Thymus (tissue), 14 donors: ENCODE measurements at places on chromosomes 5 and 9.

GRCh38 chr9:126056312-126057021 is 270.2 kb upstream of the MVB12B start:
- DNase-seq: no peak

GRCh38 chr9:16901590-16901989 is 31.1 kb upstream of the BNC2 start:
- DNase-seq: no peak

- no peak for DNase-seq
These were observed 1269.2 kb downstream of the EFNA5 start for GRCh38 chr5:106401561-106401960.

- DNase-seq: no peak
These were observed 563.0 kb upstream of the KLF4 start for GRCh38 chr9:108052431-108053080.

- no peak for DNase-seq
These were observed 371.7 kb upstream of the POU5F2 start for GRCh38 chr5:94113087-94113486.

- no peak for DNase-seq
These were observed 60.8 kb upstream of the RNU6ATAC start for GRCh38 chr9:134225186-134225585.

DNA sequence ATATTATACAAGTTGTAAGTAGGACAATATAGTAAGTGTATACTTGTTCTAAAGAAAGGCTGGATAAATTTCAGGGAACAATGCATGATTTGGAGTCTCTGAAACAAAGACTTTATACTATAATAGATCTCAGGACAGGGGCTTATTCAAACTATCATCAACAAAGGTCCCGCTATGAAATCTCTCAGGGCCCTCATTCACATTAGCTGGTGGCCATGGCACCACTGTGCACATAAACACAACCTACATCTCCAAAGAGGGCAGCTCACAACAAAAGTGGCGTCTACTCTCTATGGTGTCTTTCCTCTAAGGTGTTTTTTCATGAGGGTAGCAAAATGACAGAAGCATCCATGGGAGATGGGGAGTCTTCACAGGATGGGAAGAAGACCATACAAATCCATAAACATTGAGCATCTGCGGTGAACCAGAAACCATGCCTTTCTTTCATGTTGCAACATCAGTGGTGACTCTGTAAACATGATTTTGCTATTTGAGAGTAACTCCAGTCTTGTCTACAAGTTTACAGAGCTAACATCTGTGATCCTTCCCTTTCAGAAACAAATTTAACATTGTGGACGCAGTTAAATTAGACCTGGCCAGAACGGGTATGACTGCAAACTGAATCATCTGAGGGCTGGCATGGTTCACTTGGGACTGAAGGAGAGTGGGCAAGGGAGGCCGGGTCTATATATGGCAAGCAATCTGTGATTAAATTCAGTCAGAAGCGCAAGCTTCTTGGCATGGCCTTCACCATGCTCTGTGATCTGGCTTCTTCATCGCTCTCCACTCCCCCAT is 5.5 kb downstream of the TTLL11 start:
- no peak for DNase-seq

DNA sequence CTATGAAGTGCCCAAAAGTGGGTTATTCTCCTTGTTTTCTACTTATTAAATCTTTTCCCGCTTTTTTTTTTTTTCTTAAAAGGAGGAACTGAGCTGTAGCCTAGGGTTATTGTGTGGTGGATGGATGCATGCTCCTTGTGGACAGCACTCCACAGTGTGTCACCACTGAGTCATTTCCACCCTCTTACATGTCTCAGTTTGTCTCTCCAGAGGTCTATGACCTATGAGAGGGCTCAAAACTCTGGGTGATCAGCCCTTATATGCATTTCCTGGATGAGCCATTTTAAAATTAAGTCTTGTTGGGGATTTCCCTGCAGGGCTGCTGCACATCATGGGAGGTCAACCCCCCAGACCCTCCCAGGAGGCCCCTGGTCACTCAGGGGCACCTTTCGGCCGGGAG is 102.2 kb upstream of the MOCS2 start:
- DNase-seq: no peak

DNA sequence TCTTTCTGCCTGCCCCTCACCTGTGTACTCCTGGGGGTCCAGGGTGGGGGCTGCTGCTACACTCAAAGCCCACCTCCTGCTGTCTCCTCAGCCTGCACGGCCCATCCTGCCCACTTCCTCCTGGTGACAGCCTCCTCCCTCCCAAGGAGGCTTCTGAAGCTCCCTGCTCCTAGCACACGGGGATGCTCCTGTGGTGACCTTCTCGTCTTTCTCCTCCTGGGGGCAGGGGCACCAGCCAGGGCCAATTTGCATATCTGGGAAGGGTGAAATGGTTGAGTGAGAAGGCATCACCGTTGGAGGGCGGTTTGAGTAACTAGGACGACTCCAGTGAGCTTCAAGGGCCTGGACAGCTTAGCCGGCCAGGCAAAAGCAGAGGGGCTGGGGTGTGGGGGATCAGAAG is 51.9 kb upstream of the COL5A1 start:
- DNase-seq: no peak

DNA sequence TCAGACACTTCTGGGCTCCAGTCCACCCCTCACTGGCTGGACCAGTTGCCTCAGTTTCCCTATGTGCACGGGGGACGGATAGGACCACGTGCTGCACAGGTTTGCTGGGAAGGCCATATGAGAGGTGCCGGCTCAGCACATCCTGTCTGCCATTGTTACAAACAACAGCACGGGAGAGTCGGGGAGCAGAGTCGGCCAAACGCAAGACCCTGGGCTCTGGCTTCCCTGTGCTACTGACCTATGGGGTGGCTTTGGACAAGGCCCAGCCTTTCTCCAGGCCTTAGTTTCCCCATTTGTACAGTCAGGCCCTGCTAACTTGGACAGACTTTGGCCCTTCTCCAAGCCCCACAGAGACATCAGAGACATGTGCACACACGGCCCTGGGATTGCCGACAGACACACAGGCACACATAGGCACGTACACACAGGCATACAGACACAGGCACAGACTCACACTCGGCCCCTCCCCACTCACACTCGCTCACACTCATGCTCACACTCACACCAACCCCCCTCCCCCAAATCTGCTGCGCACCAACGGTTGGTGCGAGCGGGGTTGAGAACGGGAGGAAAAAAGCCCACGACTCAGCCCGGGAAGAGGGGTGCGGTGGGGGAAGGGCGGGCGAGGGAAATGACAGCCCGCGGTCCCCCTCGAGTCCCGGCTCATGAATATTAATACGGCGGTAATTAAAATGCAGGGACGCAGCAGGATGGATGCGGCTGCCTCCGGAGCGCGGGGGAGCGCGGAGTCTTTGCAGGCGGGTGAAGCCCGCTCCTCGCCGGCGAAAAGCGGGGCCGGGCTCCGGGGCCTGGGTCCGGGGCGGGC is 133.0 kb downstream of the C9orf50 start:
- no peak for DNase-seq

DNA sequence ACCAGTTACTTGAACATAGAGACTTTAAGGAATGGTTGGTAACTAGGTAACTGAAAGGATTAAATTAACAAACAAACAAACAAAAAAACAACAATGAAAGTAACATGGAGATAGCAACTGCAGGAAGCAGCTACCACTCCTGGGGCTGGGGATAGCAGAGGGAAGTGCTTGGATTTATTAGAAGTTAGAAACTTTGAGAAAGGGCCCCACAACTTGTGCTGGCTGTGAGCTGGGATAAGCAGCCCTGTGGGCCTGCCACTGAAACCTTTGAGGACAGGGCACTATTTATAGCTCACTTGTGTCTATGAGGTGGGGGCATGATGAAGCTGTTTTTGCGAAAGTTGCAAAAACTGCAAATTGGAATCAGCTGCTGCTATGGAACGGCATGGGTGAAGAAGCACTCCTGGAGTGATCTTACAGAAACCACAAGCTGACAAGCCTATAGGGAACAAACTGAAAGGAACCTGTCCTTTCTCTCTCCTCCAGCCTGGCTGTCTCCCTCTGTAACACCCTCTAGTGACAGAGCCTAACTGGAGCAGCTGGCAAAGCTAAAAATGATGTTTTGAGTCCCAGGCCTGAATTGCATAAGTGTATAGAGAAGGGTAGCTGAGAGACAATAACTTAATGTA is 91.4 kb upstream of the RANBP6 start:
- DNase-seq: no peak

GRCh38 chr5:66620711-66621110 is 24.5 kb downstream of the MAST4 start:
- DNase-seq: no peak

DNA sequence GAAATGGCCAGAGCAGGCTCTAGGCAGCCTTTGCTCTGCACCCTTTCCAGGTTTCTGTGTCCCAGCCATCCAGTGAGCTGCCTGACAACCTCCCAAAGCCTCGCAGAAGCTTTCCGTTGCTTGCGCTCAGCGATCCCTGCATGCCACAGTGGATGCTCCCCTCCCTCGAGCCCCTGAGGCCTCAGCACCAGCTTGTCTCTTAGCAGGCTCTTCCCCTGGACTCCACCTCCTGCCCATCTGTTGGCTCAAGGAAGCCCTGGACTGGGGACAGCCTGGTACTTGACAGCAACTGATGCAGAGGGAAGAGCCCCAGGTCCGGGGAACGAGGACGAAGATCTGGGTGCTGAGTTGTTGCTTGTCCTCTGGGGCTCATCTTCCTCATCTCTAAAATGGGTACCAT is 23.2 kb downstream of the TSPAN17 start:
- no peak for DNase-seq

- DNase-seq: peak; percentile 55
These were observed 593 bp downstream of the BRD3OS start for GRCh38 chr9:134025606-134026541.

DNA sequence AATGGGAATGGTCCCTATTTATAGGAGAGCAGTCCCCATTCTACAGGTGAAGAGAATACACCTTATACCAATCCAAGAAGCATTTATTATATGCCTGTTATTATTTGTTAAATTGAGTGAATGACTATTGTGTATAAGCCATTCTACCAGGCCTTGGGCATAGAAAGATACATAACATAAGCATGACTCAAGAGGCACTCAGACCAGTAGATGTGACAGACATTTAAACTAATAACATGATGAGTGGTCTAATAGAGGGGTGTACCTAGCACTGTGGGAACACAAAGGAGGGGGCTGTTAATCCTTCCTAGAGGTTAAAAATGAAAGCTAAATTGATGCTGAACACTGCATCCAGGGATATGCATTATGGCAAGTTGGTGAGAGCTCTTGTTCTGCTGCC is 145.0 kb upstream of the TNC start:
- DNase-seq: no peak

DNA sequence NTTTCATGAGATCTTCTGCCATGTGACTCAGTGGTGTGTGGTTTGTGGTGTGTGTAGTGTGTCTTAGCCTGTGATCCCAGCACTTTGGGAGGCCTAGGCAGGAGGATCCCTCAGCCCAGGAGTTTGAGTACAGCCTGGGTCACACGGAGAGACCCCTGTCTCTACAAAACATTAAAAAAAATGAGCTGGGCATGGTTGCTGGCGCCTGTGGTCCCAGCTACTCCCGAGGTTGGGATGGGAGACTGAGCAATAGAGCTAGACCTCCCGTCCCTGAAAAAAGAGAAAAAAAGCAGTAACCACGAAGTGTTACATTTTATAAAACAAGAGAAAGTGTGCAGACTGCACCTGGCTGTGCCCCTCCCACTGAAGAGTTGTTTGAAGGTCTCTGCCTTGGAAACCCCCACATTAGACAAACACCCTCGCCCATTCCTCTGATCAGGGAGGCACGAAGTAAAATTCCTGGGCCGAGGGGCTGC is 21.2 kb upstream of the RNU6ATAC start:
- DNase-seq: peak; percentile 75

- DNase-seq: no peak
These were observed 664 bp upstream of the RAB3C start for GRCh38 chr5:58582019-58582802.

- no peak for DNase-seq
These were observed 93.1 kb upstream of the ACO1 start for GRCh38 chr9:32291370-32291769.

- no peak for DNase-seq
These were observed 14.4 kb downstream of the IL9 start for GRCh38 chr5:135881244-135881643.

DNA sequence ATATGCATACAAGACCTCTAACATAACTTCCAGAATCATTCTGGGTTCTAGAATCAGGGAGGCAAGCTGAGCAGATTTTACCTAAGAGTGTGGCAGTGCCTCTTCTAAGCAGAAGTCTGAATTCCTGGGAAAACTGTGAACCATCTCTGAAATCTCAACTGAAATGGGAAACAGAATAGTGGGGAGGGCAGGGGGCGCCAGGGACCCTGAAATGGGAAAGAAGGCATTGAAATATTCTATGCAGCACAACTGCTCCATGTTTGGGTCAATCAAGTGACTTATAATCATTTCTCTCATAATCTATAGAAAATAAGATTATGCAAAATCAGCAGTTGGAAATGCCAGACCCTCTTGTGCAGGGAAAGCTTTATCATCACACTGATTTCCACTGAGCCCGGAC is 156.1 kb downstream of the EBF1 start:
- no peak for DNase-seq

GRCh38 chr5:112973036-112973435 is 3.6 kb upstream of the DCP2 start:
- DNase-seq: no peak

- no peak for DNase-seq
These were observed 105.2 kb downstream of the SH3TC2 start for GRCh38 chr5:148957591-148958202.

- DNase-seq: no peak
These were observed 959 bp upstream of the FBXL17 start for GRCh38 chr5:108382784-108383330.

GRCh38 chr9:88980740-88981203 is 10.5 kb upstream of the S1PR3 start:
- no peak for DNase-seq

GRCh38 chr5:172428224-172429166 is 25.8 kb downstream of the SH3PXD2B start:
- no peak for DNase-seq

DNA sequence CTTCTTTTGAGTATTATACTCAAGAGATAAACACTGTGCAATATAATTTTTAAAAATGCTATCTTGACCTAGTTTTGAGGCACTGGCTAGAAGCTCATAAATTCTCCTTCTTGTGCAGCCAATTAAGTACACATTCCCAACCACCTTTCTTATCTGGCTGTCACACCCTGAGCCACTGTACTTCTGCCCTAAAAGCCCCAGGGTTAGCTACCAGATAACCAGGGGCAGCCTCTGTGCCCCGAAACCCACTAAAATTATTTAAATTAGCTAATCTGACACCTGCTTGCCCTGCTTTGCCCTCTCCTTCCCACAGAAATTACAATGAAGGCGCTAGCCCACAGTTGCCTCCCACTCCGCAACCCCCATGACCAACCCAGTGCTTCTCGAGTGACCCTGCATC is 597.3 kb upstream of the TYRP1 start:
- no peak for DNase-seq

- no peak for DNase-seq
These were observed 11.6 kb downstream of the SEPTIN8 start for GRCh38 chr5:132765311-132766019.
